Caco-2 (cell line): ENCODE measurements at places on chromosomes 12 and 14.
A peak's percentile ranks its signal among the peaks of the same experiment; 100 is the strongest.

DNA sequence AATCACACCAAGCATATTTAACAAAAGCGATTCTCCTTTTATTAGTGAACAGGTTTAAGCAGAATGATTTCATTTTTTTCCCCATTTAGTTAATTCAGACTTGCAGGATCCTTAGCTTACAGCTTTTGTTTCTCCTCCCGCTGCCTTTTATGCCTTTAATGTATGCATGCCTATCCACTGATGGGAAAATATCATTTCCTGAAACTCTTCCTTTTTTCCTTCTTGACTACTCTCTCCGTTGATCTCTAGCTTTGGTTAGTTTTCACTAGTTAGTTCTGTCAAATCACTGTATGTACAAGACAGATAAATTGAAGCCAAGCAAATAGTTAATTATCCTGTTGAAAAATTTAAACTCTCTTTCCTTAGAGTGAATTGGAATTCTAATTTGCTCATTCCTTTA, 26.3 kb downstream of the NKX2-1 start:
- no peak overlapping the region for H3K4me3 ChIP-seq
- H3K27me3 ChIP-seq: no peaks in the 10 kb centered on the region; the same call in 1 of the 2 replicates
- DNase-seq: no peak
- H3K36me3 ChIP-seq: no peaks in the 10 kb centered on the region
- no peak overlapping the region for H3K27ac ChIP-seq
- H3K4me1 ChIP-seq: no peaks in the 10 kb centered on the region

GRCh38 chr14:88095791-88096190, 90.9 kb downstream of the GPR65 start:
- no peak overlapping the region for H3K4me3 ChIP-seq
- H3K4me1 ChIP-seq: no peaks in the 10 kb centered on the region
- H3K36me3 ChIP-seq: no peaks in the 10 kb centered on the region
- H3K27ac ChIP-seq: no peak overlapping the region

- no peaks in the 10 kb centered on the region for H3K36me3 ChIP-seq
- H3K4me1 ChIP-seq: no peaks in the 10 kb centered on the region
- H3K27me3 ChIP-seq: no peaks in the 10 kb centered on the region
- no peak overlapping the region for H3K27ac ChIP-seq
- H3K4me3 ChIP-seq: no peak overlapping the region
These were observed 334.5 kb downstream of the IPO8 start for GRCh38 chr12:30361145-30361544.

GRCh38 chr12:2456813-2457186, 338.0 kb upstream of the FKBP4 start:
- H3K4me1 ChIP-seq: no peaks in the 10 kb centered on the region
- no peak overlapping the region for H3K4me3 ChIP-seq
- no peaks in the 10 kb centered on the region; the same call in 1 of the 2 replicates for H3K27me3 ChIP-seq
- H3K36me3 ChIP-seq: no peaks in the 10 kb centered on the region
- no peak for DNase-seq

DNA sequence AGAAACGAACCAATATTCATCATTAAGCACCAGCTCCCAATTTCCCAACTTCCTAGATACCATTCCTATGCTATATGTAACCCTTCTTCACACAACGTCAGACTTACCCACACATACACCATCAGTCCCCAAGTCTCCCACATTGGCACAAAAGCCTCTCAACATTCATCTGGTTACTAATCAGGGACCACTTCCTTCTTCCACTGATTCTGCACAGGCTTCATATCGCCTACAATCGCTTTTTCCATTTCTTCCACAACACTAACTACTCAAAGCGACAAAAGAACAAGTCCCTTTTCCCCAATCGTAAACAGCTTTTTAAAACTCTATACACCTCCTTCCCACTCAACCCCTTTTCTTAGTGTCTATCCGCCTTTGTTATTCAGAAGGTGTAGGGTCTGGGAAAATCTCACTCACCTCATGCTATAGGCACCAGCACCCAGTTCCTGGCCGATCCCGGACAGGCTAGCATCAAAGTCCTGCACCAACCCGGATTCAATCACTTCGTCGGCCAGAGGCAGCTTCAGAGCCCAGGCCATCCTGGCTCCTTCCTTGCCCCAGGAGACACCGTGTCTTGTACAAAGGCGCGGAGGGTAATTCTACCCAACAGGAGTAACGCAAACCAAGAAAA, 936 bp downstream of the TFCP2 start:
- no peaks in the 10 kb centered on the region; the same call in 1 of the 2 replicates for H3K36me3 ChIP-seq
- no peak overlapping the region for H3K27ac ChIP-seq
- no peaks in the 10 kb centered on the region for H3K27me3 ChIP-seq
- peak overlapping the region; percentile 58 for H3K4me3 ChIP-seq
- peak; percentile 52 for DNase-seq

DNA sequence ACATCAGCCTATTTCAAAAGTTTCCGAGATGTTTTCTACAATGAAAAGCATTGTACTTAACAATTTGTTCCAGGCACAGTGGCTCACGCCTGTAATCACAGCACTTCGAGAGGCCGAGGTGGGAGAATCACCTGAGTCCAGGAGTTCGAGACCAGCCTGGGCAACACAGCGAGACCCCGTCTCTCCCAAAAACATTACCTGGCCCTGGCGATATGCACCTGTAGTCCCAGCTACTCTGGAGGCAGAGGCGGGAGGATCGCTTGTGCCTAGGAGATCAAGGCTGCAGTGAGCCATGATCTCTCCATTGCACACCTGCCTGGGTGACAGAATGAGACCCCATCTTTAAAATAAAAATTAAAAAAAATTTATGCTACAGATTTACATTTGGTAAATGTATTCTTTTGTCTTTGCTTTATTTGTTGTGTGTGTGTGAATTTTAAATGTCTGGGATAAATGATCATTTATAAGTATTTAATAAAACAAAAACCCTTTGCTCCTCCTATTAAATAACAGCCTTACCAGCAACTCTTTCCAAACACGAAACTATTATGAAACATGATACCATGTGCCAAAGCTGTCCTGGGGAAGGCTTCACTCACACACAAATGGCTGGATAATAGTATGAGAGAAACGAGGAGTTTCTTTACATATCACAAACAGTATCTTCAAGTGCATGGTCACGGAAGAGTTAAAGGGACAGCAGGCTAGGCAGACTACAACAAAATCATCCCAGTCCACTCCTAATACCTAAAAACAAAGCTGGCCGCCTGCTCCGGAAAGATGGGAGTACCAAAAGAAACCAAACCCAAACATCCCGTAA, 1.1 kb downstream of the ATXN3 start:
- no peaks in the 10 kb centered on the region for H3K36me3 ChIP-seq
- peak overlapping the region; percentile 66 for H3K27ac ChIP-seq
- H3K27me3 ChIP-seq: no peaks in the 10 kb centered on the region
- H3K4me1 ChIP-seq: peaks cover 9% of the 10 kb centered on the region

DNA sequence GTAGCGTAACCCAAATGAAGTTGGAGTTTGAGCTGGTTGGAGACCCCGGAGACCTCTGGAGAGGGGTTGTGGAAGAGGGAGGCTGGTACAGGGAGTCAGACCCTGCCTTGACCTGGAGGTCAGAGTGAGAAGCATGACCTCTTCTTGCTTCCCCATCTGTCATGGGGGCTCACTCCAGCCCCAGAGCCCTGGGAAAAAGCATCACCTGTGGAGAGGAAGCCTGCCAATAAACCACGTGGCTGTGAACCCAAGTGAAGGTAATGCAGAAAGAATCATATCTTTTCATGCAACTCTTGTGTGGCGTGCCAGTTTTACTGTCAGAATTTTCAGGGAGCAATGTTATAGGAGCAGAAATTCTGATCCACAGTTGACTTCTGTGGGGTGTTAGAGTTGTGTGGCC, 178.5 kb upstream of the PRICKLE1 start:
- no peak overlapping the region for H3K27ac ChIP-seq
- H3K4me1 ChIP-seq: peaks cover 12% of the 10 kb centered on the region
- H3K4me3 ChIP-seq: no peak overlapping the region
- DNase-seq: no peak

GRCh38 chr14:60532442-60532841, 23.5 kb downstream of the SIX6 start:
- no peak for DNase-seq
- no peaks in the 10 kb centered on the region for H3K36me3 ChIP-seq
- H3K4me3 ChIP-seq: no peak overlapping the region
- no peaks in the 10 kb centered on the region for H3K4me1 ChIP-seq
- H3K27ac ChIP-seq: no peak overlapping the region
- no peaks in the 10 kb centered on the region for H3K27me3 ChIP-seq

DNA sequence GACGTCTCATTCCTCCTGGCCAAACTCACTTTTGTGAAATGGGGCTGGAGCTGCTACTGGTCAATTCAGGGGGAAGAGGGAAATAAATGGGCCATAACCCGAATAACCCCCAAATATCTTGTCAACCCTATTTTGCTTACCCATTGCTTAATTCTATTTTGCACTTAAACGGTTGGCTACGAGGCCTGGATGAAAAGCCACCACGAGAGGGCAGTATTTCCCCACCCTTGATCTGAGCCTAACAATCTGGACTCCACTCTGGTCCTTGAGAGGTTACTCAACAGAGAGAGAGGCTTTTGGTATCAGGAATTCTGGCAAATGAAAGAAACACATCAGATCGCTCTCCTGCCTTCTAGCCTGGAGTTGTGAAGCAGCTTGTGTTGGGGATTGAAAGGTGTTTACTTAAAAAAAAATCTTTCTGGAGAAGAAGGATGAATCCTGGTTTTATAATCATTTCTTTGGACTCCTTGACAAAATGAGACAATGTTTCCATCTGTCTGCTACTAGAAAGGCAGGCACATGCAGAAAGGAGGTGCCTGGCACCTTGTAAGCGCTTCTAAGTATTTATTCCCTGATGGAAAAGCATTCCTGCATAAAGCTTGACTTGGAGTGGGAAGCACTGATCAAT, 22.4 kb upstream of the FBXO21 start:
- no peak overlapping the region for H3K4me3 ChIP-seq
- H3K4me1 ChIP-seq: no peaks in the 10 kb centered on the region
- DNase-seq: peak; percentile 73

- no peak overlapping the region for H3K4me3 ChIP-seq
- no peak for DNase-seq
- no peaks in the 10 kb centered on the region for H3K4me1 ChIP-seq
- no peaks in the 10 kb centered on the region for H3K36me3 ChIP-seq
- H3K27ac ChIP-seq: no peak overlapping the region
These were observed 11.0 kb downstream of the KLHDC1 start for GRCh38 chr14:49703965-49704364.

DNA sequence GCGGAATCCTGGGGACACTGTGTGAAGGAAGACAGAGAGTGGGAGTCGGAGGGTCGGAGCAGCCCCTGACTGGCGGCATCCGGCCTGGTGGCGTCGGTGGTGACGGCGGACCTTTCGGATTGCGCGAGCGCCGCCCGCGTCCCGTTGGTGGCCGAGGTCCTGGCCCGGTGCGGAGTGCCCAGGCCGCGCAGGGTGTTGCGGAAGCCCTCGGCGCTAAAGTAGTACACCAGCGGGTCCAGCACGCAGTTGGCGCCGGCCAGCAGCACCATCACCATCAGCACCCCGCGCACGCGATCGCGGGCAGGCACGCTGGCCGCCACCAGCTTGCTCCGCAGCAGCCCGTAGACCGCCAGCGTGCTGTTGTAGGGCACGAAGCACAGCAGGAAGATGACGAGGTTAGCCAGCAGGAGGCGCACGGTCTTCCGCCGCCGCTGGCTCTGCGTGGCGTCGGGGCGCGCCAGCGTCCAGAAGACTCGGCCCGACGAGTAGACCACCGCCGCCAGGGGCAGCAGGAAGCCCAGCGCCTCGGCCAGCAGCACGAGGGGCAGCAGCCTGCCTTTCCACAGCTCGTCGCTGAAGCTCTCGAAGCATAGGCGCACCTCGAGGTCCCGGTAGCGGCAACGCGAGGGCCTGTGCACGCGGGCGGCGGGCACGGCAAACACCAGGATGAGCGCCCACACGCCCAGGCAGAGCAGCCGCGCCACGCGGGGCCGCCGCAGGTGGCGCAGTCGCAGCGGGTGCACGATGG, 13.1 kb upstream of the CHD4 start:
- H3K4me1 ChIP-seq: no peaks in the 10 kb centered on the region
- H3K36me3 ChIP-seq: no peaks in the 10 kb centered on the region
- no peak overlapping the region for H3K4me3 ChIP-seq
- no peaks in the 10 kb centered on the region for H3K27me3 ChIP-seq

GRCh38 chr12:74945771-74946198, 263.9 kb downstream of the KCNC2 start:
- DNase-seq: no peak
- no peak overlapping the region for H3K4me3 ChIP-seq
- H3K27ac ChIP-seq: no peak overlapping the region
- no peaks in the 10 kb centered on the region for H3K27me3 ChIP-seq
- peaks cover 7% of the 10 kb centered on the region for H3K4me1 ChIP-seq

DNA sequence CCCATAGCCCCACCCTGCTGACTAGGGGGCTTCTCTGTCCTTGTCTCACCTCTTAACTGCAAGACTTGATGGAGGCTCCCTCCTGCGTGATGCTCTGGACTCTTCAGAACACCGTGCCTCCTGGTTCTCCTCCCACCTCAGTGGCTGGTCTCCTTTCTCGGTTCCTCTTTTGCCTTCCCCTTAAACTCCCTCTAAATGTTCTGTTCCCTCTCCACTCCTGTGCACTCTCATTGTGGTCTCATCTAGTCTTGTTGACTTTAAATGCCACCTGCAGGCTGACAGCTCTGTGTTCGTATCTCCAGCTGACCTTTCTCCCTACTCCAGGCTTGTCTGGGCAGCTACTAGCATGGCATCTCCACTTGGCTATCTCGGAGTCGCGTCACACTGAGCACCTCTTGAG, 28.3 kb downstream of the DYNC1H1 start:
- no peaks in the 10 kb centered on the region for H3K27me3 ChIP-seq
- DNase-seq: no peak
- H3K36me3 ChIP-seq: peaks cover 2% of the 10 kb centered on the region
- H3K4me1 ChIP-seq: no peaks in the 10 kb centered on the region
- H3K4me3 ChIP-seq: no peak overlapping the region
- no peak overlapping the region for H3K27ac ChIP-seq

- no peak overlapping the region for H3K27ac ChIP-seq
- DNase-seq: peak; percentile 10
- H3K27me3 ChIP-seq: no peaks in the 10 kb centered on the region; the same call in 1 of the 2 replicates
- H3K4me3 ChIP-seq: no peak overlapping the region
- no peaks in the 10 kb centered on the region for H3K36me3 ChIP-seq
- H3K4me1 ChIP-seq: 0 out of 2 replicates have a peak, but pooled peaks cover 4% of the 10 kb centered on the region
These were observed 37.7 kb downstream of the RASAL1 start for GRCh38 chr12:113097716-113098440.

GRCh38 chr12:24839268-24839791, 109.6 kb downstream of the BCAT1 start:
- H3K27ac ChIP-seq: no peak overlapping the region
- no peak for DNase-seq
- H3K4me1 ChIP-seq: no peaks in the 10 kb centered on the region
- H3K4me3 ChIP-seq: no peak overlapping the region
- peaks cover 2% of the 10 kb centered on the region; the same call in 1 of the 2 replicates for H3K36me3 ChIP-seq
- no peaks in the 10 kb centered on the region for H3K27me3 ChIP-seq

GRCh38 chr12:64669270-64669842, 59.1 kb downstream of the RASSF3 start:
- no peaks in the 10 kb centered on the region for H3K36me3 ChIP-seq
- no peak overlapping the region for H3K4me3 ChIP-seq
- peak overlapping the region; percentile 57 for H3K27ac ChIP-seq
- no peaks in the 10 kb centered on the region for H3K27me3 ChIP-seq
- H3K4me1 ChIP-seq: peaks cover 91% of the 10 kb centered on the region
- DNase-seq: no peak
